ENCODE measurements at places on chromosomes 7 and 10. TPM values are rescaled to one million over a fixed set of nuclear protein-coding genes. Genes with fewer than 3 reads are reported as not detected.

GRCh38 chr10:49292565-49293207 lies 6.3 kb upstream of the C10orf71 start:
- DNase-seq = no peak

The LAMB1 gene
- total RNA-seq = 140 TPM

DNA sequence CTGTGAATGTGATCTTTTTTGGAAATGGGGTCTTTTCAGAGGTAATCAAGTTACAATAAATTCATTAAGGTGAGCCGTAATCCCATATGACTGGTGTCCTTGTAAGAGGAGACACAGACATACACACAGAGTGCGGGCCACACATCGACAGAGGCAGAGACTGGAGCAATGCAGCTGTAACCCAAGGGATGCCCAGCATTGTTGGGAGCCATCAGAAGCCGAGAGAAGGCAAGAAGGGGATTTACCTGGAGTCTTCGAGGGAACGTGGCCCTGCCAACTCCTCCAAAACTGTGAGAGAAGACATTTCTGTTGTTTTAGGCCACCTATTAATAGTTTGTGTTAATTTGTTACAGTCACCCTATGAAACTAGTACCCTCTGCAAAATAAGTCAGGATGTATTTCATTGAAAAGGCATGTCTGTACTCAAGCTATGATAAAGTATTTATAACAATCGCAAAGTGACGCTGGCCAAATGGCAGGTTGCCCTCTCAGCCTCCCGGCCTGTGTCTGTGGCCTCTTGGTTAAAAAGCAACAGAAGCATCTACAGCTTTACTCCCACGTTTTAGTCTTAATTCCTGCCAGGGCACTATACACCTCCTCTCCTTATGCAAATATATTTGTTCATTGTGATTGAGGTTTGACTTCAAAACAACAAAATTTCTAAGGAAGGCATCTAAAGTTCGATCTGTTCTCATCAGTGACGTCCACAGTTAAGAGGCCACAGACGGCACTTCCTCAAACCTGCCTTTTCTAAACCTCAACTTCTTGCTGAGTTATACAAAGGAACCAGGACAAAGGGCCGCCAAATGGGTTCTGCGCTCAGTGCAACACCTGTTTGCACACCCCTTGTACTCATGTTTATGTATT lies 46.8 kb downstream of the HIPK2 start:
- DNase-seq = peak; percentile 53

GRCh38 chr7:157292770-157293412 lies 43.9 kb upstream of the DNAJB6 start:
- DNase-seq = no peak

GRCh38 chr10:56035489-56035888 lies 325.6 kb downstream of the ZWINT start:
- no peak for DNase-seq

The PLAU gene
- 614 TPM for total RNA-seq

The AS3MT gene
- 9.3 TPM for total RNA-seq

The CACNB2 gene
- total RNA-seq = not detected

The GPER1 gene
- 0.32 TPM for total RNA-seq

GRCh38 chr10:24009115-24009514 lies 199.8 kb upstream of the KIAA1217 start:
- no peak for DNase-seq

- no peak for DNase-seq
These were observed 230.8 kb downstream of the ELFN1 start for GRCh38 chr7:1900847-1901246.

GRCh38 chr7:24685708-24686107 lies 71.6 kb downstream of the GSDME start:
- no peak for DNase-seq

DNA sequence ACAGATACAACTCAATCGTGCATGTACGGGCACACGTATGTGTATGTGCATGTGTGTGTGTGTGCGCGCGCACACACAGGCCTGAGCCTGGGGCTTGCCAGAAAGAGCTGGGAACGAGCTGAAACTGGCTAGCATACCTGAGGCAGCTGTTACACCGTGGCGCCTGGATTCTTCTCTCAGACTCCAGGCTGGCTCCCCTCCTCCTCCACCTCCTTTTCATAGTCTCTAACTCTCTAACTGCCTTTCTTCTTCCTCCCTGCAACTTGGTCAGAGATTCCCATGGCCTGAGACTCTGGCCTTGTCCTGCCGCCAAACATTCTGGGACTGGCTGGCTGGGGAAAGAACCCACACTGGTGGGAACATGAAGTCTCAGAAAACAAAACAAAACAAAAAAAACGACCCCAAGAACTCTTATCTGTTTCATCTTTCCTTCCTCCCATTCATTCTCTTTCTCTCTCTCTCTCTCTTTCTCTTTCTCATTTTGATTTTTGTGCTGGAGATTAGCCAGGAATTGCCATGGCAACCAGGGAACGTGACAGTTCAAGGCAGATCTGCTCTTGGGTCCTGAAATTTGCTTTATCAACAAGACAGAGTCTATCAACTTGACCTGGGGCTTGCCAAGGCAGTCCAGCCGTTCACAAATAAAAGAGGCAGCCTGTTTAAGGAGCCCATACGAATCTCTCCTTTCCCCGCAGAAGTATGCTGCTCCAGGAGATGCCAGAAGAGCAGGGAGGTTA lies 76.8 kb upstream of the SEM1 start:
- DNase-seq = no peak

The ATRNL1 gene
- total RNA-seq = 13.0 TPM

DNA sequence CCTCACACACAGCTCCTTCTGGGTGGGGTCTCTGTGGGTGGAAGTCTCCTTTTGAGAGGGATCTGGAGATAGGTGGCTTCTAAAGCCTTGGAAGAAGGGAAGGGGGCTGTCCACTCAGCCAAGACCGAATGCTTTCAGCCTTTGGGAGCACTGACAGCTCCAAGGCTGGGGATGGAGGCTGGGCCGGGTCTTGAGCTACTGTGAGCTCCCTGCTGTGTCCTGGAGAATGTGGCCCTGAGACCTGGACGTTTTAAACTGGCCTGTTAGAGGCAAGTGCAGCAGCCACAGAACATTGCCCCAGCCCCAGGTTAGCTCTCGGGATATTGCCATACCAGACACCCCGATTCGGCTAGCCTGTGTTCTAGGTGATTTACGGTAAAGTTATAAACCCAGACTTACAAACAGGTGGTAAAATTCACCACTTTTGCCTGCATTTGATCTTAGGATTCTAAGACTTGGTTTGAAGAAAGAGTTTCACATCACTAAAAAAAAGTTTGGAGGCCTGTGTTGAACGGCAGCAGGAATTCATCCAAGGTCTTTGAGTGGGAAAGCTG lies 548.5 kb upstream of the FOXK1 start:
- no peak for DNase-seq

GRCh38 chr10:96288151-96288621 lies 16.0 kb upstream of the DNTT start:
- no peak for DNase-seq

DNA sequence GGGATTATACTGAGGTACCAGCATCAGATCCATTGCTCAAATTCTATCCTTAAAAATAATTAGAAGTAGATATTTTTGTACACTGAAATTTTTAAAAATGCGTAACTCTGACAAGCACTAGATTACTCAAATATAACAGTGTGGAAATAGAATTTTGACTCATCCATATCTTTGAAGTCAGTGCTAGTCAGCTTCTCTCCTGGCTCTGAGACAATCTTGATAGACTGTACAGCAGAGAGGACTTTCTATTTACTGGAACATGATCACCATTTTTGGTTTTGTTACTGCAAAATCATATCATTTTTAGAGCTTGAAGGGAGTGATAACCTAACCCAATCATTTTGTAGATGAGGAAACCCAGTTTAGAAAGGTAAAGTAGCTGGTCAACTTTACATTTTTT lies 195.0 kb downstream of the MTERF1 start:
- DNase-seq = peak; percentile 20

GRCh38 chr10:5089865-5090264 lies 4.3 kb upstream of the AKR1C3 start:
- DNase-seq = peak; percentile 42

DNA sequence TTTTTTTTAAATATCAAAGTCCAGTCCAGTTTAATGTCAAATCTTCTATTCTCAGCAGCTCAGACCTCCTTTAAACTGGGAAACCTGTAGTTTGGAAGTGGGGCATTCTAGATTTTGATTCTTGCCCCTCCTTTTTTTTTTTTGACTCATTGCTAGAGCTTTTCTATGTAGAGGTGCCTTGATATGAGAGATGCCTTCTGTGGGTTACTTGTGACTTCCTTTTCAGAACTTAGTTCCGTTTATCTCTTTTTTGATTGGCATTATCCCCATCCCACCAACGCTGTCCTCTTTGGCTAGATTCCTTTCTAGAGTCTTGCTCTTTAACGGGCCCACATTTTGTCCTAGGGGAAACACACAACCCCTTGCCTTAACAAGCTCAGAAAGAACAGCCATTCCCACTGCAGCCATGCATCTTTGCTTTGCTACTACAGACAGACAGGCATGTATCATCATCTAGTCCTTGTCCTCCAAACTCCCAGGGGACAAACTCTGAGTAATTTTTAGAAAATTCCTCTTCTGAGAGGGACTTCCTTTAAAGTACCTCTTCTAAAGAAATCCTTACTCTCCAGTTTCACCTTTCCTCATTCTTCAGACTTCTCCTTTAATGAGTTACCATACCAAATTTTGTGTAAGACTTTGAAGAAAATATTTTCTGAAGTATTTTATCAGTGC lies 153.6 kb downstream of the PHF14 start:
- DNase-seq = peak; percentile 44

- no peak for DNase-seq
These were observed 27.4 kb downstream of the STEAP4 start for GRCh38 chr7:88279323-88279722.

GRCh38 chr7:86833360-86833759 lies 189.7 kb downstream of the GRM3 start:
- DNase-seq = no peak

The CYP2C19 gene
- not detected for total RNA-seq

The MAGI2 gene
- 3.6 TPM for total RNA-seq

Data from LHCN-M2 (cell line).